Omental fat pad (tissue), 4 donors: ENCODE measurements at places on chromosomes 3 and 15. TPM values are rescaled to one million over a fixed set of nuclear protein-coding genes. Genes with fewer than 3 reads are reported as not detected.

The LTF gene
- 4.6 TPM for total RNA-seq

The IQCF5 gene
- total RNA-seq, result not detected

The SLC9C1 gene
- 1.9 TPM for total RNA-seq

The CCR2 gene
- total RNA-seq, result 3.6 TPM

The CTXN2 gene
- not detected for total RNA-seq

The LIPH gene
- 0.25 TPM for total RNA-seq

The SPINT1 gene
- total RNA-seq, result 0.95 TPM

The GP9 gene
- not detected for total RNA-seq

The IGSF11 gene
- total RNA-seq, result not detected

The RASGRP1 gene
- total RNA-seq, result 1.8 TPM

The PYGO1 gene
- 8.6 TPM for total RNA-seq

The IGDCC3 gene
- total RNA-seq, result not detected

The PIGX gene
- 13.0 TPM for total RNA-seq

The DAPK2 gene
- 49.8 TPM for total RNA-seq

The MAGI1 gene
- 30.3 TPM for total RNA-seq

The SLC6A11 gene
- total RNA-seq, result 0.09 TPM

The STAC gene
- total RNA-seq, result 1.1 TPM

The BMF gene
- 7.7 TPM for total RNA-seq

The UBAP1L gene
- total RNA-seq, result 4.5 TPM
